Neural crest cell (in vitro differentiated cells): ENCODE measurements at places on chromosomes 16 and 17.

DNA sequence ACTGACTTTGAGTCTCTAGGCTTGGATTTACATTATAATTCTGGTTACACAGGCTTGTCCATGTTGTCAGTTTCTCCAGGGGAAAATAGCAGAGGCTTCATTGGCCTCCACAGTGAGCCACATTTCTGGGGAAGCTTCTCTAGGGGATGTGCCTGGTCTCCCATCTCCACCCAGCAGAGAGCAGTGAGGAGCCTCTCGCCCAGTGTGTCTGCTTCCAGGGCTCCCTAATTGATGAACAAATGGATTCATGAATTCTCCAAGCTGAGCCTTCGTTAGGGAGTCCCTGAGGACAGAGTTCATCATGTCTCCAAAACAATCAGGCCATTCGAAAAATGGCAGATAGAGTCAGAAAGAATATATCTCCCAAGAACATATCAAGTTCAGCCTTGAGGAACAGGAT is 162.4 kb upstream of the TOX3 start:
- no peak for DNase-seq

DNA sequence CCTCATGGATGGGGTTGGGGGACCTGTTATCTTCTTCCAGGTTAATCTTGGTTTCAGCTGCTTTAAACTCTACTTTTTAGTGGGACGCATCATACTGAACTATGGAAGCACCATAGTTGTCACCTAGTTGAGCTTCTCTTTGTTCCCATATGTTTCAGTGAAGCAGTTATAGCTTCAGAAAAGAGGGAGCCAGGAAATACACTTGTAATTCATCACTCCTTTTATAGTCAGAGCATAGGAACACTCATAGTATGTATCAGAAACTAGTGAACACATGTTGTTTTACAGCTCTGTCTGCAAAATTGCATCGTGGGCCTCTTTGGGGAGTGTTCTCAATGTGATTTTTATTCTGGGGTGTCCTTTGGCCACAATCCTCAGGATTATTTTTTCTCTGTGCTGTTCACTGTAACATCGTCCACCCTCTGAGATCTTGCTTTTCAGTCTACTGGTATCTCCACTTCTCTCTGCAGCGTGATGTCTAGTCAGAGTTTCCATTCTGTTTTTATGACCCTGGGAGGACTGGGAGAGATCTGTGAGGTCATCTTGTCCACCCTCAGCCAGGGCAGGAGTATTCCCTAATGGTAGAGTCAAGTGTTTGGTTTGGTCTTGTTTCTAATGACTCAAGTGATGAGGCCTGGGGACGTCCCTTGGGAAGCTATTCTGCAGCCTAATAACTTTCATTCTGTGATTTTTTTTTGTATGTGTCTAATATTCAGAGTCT is 585.4 kb downstream of the WWOX start:
- DNase-seq = no peak

DNA sequence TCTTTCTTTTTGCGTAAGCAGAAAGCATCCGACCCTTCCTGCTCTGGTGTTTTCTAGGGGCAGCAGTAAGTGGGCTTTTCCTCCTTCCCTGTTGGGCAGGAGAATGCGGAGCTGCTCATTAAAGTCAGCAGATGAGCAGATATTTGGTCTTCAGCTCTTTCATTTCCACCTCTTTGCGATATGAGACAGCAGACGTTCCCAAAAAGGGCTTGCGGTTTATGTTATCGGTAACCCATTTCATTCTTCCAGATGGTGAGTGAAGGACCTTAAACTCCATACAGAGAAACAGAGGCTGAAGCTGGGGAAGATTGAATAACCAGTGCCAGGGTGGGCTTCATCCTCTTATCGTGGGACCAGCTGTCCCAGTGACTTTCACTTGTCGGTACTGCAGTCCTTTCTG is 40.7 kb downstream of the KSR1 start:
- no peak for DNase-seq

DNA sequence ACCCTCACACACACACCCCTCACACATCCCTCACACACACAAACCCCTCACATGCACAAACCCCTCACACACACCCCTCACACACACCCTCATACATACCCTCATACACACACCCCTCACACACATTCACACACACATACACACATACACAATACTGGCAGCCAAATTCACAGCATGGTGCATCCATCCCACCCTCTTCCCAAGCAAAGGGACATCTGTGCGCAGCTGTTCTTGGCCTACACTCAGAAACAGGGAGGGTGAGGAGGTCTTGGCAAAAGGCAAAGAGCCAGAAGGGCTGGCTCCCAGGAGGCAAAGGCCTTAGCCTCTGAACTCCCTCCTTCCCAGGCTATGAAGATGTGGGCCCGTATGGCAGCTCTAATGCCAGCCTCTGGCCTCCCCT is 23.4 kb downstream of the C17orf67 start:
- no peak for DNase-seq

DNA sequence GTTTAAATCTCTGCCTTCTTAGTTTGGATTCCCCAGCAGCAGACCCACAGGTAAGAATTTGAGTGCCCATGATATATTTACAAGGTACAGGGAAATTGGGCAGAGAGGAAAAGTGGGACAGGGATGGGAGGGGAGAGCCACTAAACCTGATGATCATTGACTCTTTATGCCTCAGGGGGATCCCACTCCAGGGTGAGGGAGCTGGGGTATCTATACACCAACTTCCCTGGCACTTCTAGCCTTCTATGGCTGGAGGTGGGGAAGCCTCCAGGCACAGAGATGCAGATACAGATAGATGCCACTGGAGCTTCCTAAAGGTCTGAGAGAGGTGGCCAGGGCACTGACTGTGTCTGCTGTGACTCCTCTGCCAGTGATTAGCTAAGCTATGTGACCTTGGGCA is 256.4 kb downstream of the KATNIP start:
- DNase-seq = no peak

DNA sequence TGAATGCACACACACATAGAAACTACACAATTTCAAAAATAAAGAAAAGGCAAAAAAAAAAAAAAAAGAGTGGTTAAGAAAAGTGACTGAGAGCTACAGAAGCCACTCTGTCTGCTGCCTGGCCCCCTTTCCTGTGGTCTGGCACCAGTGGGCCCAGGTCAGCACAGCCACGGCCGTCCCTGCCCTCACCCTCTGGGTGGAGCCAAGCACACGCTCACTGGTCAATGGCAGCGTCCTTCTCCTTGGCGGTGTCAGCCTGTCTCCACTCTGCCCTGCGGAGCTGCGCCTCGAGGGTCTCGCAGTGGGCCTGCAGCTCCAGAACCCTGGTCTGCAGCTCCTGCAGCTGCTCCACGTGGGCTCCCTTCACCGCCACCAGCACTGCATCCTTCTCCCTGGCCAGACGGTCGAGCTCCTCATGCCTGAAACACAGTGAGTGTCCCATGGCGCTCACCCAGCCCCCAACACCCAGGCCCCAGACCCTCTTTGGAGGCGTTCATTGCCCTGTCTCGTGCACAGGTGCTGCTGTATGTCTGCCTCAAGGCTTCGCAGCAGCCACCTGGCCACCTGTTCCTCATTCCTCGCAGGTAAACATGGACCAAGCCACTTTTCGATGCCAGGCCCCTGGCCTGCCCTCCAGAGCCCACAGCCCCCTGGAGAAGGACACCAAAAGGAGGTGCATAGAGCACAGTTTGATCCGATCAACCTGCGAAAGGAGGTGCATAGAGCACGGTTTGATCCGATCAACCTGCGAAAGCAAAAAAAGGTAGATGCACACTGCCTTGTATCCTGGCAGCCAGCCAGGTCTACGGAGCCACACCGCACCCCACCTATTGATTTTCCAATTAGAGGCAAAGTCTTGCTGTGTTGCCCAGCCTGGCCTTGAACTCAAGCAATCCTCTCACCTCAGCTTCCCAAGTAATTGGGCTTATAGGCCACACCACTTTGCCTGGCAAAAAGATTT is 24.4 kb downstream of the CCDC57 start:
- DNase-seq = no peak

- no peak for DNase-seq
These were observed 18.3 kb downstream of the NUP93 start for GRCh38 chr16:56748191-56748590.

DNA sequence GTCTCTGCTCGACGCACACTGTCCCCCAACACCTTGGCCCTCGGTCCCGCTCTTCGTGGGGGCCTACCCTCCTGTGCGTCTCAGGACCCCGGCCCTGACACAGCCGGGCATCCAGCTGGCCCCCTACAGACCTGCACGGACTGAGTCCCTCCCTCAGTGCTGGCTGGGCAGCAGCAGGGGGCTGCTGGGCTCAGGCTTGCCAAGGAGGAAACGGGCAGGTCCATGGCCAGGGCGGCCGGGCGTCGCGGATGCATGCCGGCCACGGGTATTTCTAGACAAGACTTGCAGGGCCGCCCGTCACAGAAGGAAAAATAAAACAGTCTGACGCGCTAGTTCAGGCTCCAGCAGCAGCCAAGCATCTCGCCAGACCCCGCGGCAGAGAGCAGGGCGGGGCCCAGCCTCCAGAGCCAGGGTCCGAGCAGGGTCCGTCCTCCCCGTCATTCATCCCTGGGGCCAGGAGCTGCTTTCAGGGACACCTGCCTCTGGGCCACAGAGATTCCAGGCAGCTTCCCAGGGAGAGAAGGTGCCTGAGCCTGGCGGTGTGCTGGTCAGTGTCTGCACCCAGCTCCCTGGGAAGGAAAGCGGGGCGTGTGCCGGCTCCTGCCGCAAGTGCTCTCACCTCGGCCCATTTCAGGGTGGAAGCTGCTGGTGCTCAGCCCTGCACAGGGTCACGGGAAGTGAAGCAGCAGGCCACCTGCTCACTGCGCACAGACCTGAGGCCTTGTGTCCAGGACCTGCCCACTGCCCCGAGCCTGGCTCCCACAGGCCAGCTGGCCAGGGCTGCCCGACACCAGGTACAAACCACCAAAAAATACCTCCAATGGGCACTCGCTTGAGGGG is 7.2 kb upstream of the PVALEF start:
- no peak for DNase-seq

DNA sequence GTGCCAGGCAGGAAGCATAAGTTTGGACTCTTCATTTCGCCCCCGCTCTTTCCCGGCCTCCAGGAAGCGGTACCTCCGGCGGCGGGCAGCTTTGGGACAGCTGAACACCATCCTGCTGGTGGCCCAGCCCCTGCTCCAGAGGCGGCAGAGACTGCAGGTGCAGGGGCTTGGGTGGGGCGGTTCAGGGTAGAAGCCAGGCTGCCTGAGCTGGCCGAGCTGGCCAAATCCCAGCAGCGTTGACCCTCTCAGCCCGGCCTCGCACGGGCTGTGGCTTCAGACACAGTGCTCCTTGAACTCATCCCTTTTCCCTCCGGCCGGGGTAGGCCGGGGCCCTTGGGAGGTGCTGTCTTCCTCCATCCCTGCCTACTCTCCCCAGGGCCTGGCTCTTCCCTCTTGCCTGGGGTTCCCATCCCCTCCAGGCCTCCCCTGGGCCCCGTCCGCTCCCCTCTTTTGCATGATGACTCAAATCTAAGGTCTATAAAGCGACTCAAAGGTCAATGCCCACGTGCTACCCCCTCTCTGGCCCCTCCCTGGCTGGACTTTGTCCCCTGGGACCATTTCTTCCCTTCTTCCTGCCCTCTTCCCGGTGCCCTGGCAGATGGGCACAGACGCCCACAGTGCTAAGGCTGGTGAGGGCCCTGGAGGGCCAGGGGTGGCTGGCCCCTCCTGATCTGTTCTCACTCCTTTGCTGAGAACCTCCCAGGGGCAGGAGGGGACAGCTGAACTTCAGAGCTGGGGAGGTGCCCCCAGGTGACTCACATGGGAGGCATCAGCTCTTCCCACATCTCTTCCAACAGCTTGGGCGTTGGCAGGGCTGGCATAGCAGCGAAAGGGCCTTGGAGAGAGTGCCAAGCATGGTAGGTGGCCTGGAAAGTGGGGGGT is 22.7 kb downstream of the MYO15B start:
- DNase-seq = no peak

DNA sequence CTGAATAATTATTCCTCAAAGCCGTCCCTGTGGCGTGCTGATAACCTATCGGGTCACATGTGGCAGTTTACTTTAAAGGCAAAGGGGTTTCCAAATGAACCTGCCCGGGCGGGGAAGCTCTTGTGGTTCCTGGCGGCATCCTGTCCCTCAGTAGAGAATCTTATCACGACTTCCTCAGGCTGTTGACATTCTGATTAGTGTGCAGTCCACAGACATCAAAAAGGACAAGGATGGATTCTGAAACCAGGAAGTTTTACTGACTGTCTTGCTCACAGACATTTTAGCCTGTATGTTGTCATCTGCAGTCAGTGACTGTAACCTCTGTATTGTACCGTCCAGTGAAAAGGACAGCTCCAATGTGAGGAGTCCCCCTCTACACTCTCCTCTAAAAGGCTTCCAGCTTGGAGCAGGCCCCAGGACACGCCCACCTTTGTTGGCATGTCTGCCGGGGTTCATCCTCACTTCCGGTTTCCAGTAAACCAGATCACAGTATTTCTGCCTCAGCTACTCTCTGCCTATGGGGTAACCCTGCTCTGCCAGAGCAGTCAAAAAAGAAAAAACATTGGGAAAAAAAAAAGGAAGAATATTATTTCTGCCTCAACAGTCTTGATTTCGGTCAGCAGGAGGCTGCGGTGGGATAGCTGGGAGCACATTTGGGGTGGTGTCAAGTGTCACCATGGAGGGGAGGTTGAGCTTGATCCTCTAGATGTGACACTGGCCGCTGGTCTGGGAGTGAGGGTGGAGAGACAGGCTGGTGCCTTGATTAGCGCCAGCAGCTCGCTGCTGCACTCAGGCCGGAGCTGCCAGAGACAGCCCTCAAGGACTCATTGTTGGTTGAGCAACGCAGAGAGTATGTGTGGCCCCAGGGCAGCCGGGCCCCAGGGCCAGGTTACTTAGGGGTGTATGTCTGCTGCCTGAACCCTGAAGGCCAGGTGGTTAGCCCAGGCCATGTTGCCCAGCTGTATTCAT is 89.0 kb upstream of the DNAH17 start:
- no peak for DNase-seq

- DNase-seq = no peak
These were observed 709 bp upstream of the ENO3 start for GRCh38 chr17:4950075-4950745.

- DNase-seq = no peak
These were observed 46.9 kb upstream of the DLX4 start for GRCh38 chr17:49922095-49922494.

- peak; percentile 33 for DNase-seq
These were observed 119.7 kb upstream of the MYOCD start for GRCh38 chr17:12545877-12546513.

- DNase-seq = no peak
These were observed 83.2 kb downstream of the GRIN2A start for GRCh38 chr16:10098991-10099390.

GRCh38 chr16:57994778-57995177 is 5.7 kb downstream of the ZNF319 start:
- DNase-seq = peak; percentile 32

- no peak for DNase-seq
These were observed 65.8 kb upstream of the ENDOV start for GRCh38 chr17:80349151-80349651.

- DNase-seq = no peak
These were observed 12.7 kb downstream of the LITAFD start for GRCh38 chr16:8894736-8895334.

GRCh38 chr16:66846831-66847230 is 2.6 kb downstream of the CA7 start:
- DNase-seq = no peak

GRCh38 chr16:46746821-46747776 is 1.0 kb downstream of the MYLK3 start:
- no peak for DNase-seq
